ENCODE measurements at places on chromosomes 12 and 14.

- DNase-seq: no peak
These were observed 772.2 kb downstream of the LRFN5 start for GRCh38 chr14:42378880-42379279.

GRCh38 chr14:65620195-65620594 is 207.7 kb downstream of the FUT8 start:
- no peak for DNase-seq

- DNase-seq: peak; percentile 81
These were observed 9.4 kb upstream of the KRT74 start for GRCh38 chr12:52582971-52583456.

GRCh38 chr12:110957652-110958051 is 37.3 kb upstream of the MYL2 start:
- DNase-seq: no peak

DNA sequence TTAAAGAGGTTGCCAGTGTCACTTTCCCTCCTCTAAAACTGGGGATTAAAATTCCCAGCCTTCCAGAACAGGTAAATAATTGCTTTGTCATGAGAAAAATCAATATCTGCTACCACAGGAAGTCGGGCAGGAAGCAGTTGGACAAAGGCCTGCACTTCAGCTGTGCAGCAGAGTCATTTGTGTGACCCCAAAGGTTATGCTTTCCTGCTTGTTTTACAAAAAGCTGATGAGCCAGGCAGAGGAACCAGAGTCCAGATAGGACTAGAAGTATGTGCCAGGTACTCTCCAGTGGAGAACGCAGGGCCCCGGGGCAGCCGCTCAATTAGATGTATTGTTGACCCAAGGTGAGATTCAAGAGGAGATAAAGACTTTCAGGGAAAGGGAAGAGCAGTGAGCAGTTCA is 117.1 kb upstream of the FRMD6 start:
- DNase-seq: no peak

DNA sequence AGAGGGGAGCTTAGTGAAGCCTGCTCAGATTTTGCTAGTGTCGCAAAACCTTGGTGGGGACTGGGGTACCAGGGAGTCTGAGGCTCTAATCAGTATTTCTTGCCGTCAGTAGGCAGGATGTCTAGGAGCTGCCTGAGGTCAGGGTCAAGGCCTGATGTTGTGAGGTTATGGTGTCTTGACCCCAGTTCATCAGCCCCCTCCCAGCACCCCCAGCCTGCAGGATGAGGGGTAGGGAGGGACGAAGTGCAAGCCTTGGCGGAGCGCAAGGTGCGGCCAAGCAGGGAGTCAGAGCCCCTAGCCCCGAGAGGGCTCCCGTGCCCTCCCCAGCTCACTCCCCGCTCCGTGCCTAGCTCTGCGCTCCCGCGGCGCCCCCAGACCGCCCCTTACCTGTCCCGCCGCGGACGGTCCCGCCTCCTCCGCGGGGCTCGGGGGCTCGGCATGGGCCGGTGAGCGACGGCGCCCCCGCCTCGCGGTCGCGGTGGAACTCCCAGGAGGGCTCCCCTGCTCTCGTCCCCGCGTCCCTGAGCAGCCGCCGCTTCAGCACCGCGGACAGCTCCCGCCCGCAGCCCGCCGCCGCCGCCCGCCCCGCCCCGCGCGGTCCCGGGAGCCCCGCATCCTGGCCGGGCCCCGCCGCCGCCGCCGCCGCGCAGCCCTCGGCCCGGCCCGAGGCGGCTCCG is 347 bp downstream of the SYNDIG1L start:
- DNase-seq: peak; percentile 55

DNA sequence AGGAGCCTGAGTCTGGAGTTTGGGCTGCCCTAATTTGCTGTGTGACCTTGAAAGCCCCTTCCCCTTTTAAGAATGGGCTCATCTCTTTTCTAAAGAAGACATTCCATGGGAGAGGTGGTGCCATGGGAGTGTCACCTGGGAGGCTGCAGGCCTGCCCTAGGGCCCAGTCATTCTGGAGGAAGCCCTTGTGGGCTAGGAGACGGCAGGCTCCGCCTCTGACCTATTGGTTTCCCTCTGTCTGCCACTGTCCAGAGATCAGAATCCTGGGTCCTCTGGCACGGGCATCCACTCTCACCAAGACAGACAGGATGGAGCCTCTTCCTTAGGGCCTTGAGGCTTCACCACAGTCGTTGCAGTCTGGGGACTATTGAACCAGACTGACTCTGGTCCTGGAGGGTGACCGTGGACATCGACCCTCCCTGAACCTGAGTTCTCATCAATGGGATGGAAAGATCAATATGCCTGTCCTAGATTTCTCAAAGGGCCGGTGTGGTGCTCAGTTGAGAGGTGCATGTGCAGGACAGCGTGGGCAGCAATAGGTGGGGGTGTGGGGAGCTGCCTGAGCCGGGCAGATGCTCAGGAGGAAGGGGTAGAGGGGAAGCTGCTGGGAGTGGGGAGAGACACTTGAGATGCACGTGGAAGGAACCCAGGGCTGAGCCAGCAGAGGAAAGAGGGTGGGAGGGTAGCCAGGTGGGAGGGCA is 12.2 kb upstream of the CLMN start:
- DNase-seq: no peak

GRCh38 chr14:20332431-20332787 is 670 bp downstream of the CCNB1IP1 start:
- DNase-seq: no peak

DNA sequence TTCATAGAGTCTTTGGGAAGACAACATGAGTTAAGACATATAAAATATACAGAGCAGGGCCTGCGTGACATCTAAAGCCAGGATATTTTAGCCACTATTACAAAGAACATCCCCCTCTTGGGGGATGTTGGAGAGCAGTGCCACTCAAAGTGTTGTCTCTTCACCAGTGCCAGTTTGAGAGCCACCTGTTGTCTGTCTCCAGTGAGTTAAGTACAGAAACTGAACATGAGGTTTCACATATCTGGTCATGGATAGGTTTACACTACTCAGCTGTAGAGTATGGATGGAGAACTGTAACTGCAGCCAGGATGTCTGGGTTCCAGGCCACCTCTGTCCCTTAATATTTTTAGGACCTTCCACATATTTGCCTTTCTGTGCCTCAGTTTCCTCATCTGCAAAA is 39.1 kb downstream of the RNFT2 start:
- DNase-seq: no peak

- DNase-seq: no peak
These were observed 268.9 kb upstream of the ATP2B1 start for GRCh38 chr12:89977405-89978085.

DNA sequence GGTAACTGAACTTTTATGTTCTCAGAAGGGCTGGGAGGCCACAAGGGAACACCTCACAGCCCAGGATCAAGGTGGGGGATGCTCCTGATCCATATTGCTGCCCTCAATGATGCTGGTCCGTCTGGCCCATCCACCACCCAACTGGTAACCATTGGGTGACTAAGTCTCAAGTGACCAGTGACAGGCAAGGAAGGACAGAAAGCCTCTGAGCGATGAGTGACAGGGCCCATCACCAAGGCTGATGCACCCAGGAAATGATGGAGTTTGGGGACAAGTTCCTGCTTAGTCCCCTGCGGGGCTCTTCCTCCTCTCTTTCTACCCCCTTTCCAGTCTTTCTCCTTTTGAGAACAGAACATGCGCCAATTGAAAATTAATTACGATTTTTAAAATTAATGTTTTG is 2.6 kb upstream of the MMP19 start:
- no peak for DNase-seq

DNA sequence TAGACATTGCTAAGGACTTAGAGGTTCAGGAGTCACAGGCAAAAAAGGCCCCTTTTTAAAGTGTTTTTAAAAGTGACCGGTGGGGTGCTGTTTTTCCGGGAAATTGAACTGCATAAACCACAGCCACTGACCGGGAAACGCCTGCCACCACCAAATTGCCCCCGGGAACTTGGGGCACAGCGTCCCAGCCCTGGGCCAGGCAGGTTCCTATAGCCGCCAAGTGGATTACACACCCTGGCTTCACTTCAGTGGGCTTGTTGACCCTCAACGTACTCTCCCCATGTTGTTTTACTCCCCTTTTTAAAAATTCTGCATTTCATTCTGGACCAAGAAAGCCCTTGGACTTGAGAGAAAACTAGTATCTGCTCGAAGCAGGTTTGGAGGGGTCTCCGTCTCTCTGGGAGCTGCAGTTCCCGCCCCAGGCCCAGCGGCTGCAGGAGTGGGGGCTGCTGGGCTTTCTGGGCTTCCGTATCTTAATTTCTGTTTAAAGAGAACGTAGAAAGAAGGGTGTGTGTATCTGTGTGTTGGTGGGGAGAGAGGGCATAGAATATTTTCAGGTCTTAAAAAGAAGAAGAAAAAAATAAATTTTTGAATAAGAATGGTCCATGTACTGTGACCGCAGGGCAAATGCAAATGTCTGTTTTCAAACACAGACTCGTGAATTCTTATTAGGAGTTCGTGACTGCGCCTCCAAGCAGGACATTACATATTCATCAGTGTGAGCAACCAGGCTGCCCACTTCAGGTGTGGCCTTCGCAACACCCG is 82.9 kb downstream of the PAPOLA start:
- DNase-seq: no peak

GRCh38 chr12:29858270-29858786 is 74.6 kb upstream of the TMTC1 start:
- no peak for DNase-seq

DNA sequence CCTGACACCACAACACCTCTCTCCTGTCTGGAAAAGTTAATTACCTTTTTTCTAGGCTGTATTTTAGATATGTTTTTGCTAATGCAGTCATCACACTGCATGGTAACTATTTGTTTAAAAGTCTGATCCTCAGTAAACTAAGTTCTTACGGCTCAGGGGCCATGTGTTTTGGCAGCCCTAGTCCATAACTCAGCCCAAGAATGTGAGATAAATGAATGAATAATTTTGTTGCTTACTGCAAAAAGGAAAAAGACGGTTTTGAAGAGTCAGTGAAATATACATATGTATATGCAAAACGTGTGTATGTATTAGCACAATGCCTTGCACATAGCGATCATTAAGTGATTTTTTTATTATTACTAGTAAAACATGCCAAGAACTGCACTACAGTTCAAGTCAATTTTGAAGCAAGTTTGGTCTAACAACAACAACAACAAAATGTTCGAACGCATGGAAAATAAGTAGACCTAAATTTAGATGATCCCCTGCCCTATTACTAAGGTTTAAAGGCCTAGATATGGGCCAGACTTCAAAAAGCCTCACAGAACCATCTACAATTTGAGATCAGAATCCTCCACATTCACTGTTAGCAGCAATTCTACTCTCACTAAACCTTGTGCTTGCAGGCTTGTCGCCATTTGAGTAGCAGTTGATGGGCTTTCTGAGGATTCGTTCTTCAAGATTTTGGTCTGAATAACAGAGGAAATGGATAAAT is 140.0 kb downstream of the NDUFA12 start:
- DNase-seq: no peak

DNA sequence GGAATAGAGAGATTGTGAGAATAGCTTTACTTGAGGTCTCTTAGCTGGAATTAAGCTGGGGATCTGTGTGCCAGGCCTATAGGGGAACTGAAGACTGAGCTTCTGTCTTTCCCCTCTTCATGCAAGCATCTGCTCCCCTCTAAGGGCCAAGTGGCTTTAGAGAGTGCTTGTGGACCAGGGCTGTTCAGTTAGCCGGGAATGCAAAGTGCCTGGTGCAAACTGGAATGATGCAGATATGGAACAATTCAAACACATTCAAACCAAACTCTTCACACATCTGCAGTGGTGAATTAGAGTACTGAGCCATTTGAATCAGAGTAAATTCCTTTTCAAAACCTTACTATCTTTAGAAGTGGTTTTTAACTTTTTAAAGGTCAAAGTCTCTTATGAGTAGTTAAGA is 99.0 kb downstream of the LIN7A start:
- no peak for DNase-seq

DNA sequence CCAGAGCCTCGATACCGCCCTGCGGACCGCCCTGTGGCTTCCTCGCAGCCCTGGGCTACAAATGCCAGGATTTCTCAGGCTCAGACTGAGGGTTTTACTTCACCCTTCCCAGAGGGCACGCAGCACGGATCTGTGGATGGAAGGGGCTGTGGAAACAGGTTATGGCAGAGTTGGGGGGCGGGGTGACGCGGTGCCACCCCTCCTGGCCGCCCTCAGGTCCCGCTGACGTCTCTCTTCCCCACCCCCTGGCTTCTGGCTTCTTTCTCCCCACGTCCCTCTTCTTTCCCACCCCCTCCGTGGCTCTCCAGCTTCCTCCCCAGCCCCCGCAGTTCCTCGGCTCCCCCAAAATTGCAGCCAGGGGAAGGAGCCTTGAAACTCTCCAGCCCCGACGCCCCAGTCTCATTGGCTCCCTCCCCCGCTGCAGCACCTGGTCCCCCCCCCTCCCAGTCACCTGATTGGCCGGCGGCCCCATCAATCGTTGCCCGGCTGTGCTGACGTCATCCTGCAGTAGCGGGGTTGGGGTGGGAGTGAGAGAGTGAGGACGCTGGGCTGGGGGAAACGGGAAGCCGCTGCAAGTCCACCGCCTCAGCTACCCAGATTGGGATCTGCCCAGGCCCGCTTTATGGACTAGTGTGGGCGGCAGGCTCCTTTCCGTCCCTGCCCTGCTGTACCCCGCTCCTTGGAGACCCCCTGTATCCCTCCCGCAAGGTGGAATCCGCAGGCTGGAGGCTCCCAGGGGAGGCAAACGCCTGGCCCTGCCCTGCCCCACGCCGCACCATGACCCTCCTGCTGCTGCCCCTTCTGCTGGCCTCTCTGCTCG is at the start of gene CLSTN3:
TSS of gene CLSTN3 (plus strand) at position 500 of the 820 bp plus-strand sequence. CDS start at position 778, 278 bp downstream.
- DNase-seq: peak; percentile 88

DNA sequence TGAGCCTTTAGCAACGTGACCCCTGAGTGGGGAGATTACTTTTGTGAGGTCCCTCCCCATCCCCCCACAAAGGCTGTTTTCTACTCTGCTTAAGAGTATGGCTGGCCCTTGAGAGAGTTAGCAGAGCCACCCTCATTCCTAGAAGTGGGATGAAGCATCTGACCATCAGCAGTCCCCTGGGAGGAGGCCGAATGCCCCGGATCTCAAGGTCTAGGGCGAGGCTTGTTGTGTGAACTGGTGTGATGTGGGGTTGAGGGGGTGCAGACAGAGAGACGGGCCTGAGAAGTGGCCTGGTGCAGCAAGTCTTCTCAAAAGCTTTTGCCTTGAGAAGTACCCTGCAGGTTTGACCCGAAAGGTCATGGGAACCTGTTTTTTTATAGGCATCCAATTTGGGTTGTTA is 153.0 kb upstream of the FKBP4 start:
- DNase-seq: no peak

DNA sequence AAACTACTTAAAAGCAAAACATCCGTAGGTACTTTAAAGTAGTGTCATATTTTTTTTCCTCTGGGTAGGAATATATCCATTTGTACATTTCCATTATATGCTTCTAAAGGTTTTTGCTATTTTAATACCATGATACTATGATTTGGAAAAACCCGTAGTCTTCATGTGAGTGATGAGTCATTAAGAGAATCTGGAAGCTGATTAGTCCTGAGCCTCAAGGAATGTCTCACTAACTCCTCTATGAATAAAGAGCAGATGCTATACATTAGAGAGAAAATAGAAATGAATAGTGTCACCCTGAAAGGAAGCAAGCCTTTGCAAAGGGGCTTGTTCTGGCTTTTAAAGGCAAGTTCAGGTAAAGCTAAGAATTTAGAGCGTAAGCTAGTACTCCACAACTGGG is 432.1 kb downstream of the CCDC91 start:
- no peak for DNase-seq

- DNase-seq: no peak
These were observed 1940.0 kb upstream of the SEL1L start for GRCh38 chr14:83473416-83474235.

GRCh38 chr12:131634037-131634436 is 76.9 kb upstream of the SFSWAP start:
- no peak for DNase-seq

- DNase-seq: no peak
These were observed 941 bp downstream of the ZDHHC17 start for GRCh38 chr12:76764856-76765255.

Measured in activated T-cell treated with anti-CD3 and anti-CD28 coated beads, Interleukin-2, amount 50 U/mL, for 48 hours (primary cell).